ENCODE measurements at places on chromosomes 7 and 10.

- DNase-seq = no peak
These were observed 16.2 kb downstream of the CAMK2G start for GRCh38 chr10:73858013-73858708.

DNA sequence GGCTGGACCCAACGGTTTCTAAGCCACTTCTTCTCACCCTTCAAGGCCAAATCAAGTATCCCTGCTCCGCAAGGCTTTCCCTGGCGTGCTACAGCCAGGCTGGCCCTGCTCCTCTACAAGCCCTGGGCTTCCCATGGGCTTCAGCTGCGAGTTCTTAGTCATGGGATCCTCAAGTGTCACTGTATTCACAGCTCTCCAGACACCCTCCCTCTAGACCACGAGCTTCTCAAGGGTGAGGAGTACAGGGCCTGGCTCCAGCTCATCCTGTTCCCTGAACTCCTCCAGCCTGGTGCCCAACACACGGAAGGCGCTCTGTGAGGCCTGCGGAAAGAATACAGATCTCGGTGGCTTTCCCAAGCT is 38.8 kb downstream of the FAM53B start:
- DNase-seq = no peak

DNA sequence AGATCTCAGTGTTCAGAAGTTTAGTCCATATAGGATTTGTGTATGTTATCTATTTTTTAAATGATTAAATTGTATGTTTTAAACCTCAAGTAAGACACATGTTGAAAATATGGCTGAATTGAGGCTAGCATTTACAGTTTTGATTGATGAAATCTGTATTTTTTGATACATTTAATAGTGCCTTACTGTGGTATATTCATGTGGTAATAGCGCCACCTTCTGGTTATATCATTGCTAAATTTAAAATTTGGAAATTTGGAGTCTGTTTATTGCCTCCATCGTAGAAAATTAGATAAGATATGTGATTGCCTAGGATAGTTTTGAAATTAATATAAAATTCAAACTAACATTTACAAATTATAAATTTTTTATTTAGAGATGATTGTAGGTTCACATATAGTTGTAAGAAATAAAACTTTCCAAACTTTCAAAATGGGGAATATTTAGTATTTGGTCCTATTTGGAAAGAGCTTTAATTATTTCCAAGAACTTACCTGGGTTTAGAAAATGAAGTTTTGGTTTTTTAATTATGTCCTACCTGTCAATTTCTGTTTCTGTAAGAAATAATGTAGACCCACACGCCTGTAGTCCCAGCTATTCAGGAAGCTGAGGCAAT is 19.1 kb upstream of the ARMS2 start:
- DNase-seq = no peak

DNA sequence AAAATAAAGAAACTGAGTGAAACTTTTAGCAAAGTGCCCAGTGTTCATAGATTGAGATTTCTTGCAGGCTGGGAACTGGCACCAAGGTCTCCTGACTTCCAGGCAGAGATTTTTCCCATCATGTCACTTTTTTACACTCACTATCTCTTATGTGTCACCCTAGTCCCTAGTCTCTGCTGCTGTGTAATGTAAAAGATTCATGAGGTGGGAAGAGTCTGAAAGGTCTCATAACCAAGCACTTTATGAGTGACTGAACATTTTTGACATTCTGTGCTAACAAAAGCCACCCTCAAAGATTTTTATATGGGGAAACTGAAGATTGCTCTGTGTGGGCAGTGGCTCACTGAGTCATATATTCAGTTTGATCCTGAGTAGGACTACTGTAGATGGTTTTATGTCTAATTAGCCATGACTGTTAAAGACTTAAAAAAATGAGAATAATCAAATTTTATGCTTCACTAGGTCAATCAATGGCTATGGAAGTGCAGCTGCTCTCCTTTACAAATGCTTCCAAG is 900.3 kb upstream of the SORCS1 start:
- no peak for DNase-seq

DNA sequence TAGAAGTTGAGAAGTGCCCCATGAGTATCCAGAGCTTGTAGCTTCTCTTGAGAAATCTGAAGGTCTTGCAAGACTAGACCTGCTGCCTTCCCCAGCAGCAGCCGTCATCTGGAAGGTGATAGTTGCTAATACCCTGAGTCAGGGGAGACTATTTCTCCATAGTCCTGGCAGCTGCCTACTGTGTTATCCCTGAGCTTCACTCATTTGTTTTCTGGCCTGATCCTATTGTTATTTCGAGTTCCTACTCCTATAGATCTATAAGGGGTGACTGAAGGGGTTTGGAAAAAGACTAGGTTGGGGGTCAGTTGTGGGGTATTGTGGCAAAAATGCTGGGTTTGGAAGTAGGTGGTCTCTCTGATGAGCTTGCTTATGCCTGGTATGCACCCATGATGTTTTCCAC is 297.8 kb downstream of the CNTNAP2 start:
- DNase-seq = no peak

- DNase-seq = no peak
These were observed 17.1 kb downstream of the OGDHL start for GRCh38 chr10:49744924-49745605.

GRCh38 chr7:134750083-134751062 is 29.1 kb upstream of the CALD1 start:
- DNase-seq = peak; percentile 69

DNA sequence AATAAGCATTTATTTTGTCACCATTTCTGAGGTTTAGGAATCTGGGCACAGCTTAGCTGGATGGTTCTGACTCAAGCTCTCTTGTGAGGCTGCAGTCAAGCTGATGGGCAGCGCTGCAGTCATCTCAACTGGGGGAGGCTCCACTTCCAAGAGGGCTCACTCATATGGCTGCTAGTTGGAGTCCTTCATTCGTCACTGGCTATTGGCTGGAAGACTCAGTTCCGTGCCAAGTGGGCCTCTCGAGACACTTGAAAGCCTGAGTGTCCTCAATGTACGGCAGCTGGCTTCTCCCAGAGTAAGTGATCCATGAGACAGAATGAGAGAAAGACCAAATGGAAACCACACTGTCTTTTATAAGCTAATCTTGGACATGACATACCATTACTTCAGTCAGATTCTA is 21.6 kb upstream of the COL13A1 start:
- no peak for DNase-seq

GRCh38 chr7:32941181-32941580 is 16.1 kb upstream of the FKBP9 start:
- DNase-seq = no peak

- DNase-seq = no peak
These were observed 97.8 kb upstream of the SEC61G start for GRCh38 chr7:54856856-54857255.

DNA sequence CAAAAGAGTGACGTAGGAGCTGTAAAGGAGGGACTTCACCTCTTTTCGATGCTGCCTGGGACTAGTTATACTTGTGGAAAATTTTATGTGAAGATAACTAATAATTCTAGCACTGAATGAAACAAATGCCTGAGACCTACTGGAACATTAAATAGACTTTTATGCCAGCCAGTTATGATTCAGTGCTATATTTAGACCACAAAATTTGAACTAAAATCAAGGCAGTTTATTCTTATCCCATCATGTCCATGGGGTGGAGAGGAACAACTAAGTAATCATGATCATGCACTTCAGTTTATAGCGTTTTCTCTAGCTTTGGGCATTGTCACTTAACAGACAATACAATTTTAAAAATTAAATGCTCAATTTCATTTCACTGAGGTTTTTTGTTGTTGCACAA is 76.7 kb downstream of the ZEB1 start:
- no peak for DNase-seq

DNA sequence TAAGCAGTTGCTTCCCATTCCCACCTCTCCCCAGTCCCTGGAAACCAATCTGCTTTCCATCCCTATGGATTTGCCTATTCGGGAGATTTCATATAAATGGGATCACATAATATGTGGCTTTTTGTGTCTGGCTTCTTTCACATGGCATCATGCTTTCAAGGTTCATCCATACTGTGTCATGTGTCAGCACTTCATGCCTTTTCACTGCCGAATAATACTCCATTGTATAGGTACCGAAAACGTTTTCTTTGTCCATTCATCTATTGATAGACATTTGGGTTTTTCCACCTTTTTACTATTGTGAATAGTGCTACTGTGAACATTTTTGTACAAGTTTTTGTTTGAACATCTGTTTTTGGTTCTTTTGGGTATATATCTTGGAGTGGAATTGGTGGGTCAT is 12.5 kb downstream of the RBM20 start:
- DNase-seq = no peak

DNA sequence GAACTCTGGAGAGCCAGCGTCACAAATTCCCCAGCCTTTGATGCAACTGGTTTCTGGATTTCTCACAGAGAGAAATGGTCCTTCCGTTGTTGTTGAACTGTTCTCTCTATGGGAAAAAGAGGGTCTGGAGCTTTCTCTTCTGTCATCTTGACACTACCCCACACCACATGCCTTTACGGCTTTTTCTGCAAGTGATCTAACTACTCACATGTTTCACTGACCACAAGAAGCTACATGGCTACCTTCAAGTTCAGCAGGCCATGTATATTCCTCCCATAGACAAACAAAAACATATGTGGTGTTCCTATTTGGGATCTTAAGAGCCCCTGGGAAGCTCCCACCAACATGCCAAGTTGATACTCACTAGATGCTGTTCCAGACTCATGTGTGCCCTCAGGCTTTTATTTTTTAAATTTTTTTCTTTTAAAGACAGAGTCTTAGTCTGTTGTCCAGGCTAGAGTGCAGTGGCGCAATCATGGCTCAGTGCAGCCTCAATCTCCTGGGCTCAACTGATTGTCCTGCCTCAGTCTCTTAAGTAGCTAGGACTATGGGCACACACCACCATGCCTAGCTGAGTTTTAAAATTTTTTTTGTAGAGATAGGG is 72.0 kb downstream of the RNF216 start:
- no peak for DNase-seq

DNA sequence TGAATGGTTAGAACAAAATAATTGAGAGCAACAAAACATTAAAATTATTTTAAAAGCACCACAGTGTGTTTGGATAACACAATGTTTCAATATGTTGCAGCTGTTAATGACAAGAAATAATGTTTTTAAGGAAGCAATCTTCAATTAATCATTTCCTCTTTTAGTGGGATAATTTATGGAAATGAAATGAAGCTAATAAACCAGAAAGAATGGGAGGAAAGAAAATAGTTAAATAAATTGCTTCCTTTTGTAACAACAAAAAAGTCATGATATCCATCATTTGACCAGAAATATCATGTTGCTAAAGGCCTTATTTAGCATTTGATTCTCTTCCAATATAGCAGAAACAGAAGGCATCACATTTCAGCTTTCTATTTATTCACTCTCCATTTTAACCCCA is 224.5 kb downstream of the SEMA3A start:
- no peak for DNase-seq

- DNase-seq = no peak
These were observed 7.1 kb upstream of the ZNF117 start for GRCh38 chr7:64997927-64998391.

DNA sequence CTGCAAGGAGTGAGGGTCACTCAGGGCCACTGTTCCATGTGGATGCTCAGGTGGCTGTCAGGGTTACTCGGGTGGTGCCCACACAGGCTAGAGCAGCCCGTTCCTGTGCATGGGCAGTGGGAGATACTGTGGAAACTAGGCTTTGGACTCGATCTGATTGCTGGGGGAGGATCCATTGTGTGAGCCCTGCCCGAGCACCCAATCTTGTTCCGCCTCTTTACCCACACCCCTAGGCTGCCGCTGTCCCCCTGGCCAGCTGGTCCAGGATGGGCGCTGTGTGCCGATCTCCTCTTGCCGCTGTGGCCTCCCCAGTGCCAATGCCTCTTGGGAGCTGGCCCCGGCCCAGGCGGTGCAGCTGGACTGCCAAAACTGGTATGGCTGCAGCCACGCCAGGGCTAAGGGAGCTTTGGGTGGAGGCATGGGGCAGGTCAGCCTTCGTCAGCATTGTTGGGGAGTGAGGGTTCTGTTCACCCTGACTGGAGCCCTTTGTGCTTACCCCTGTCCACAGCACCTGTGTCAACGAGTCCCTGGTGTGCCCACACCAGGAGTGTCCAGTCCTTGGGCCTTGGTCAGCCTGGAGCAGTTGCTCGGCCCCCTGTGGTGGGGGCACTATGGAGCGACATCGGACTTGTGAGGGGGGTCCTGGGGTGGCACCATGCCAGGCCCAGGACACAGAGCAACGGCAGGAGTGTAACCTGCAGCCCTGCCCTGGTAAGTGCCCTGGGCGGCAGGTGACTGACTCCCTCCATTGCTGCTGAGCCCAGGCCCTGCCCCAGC is 12.4 kb upstream of the ZNF862 start:
- no peak for DNase-seq

DNA sequence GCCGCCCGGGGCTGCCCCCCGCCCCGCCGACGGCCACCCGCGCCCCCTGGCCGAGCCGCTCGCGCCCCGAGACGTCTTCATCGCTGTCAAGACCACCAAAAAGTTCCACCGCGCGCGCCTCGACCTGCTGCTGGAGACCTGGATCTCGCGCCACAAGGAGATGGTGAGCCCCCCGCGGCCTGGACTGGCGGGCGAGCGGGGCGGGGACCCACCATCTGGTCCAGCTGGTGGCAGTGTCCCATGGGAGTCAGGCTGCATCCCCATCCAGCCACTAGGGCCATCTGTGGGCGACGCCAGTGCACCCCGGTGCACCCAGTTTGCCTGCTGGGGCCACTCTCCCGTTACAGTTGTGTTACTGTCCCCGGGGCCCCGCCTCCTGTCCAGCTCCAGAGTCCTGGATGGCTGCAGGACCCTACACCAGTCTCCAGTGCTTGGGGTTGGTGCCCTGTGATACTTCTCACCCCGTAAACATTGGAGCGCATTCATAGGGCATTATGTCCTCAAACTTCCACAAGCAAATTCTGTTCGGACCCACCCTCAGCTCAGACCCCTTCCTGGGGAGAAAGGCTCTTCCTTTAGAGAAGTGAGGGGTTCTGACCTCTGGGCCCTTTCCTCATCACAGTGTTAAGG is 672 bp downstream of the LFNG start:
- DNase-seq = peak; percentile 25

GRCh38 chr7:93544691-93545090 is 29.8 kb downstream of the CALCR start:
- DNase-seq = no peak

DNA sequence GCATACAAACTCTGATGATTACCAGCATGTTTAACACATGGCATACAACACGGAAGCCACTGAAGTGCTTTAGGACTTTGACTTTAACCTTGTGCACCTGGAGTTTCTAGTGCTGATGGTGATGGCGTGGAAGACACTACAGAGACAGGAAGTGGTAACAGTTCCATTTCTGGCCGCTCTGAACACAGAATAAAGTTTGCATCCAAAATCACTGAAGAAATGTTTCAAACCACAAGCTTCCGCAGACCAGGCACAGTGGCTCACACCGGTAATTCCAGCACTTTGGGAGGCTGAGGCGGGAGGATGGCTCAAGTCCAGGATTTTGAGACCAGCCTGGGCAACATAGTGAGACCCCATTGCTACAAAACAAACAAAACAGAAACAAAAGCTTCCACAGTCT is 40.3 kb upstream of the TNPO3 start:
- no peak for DNase-seq

GRCh38 chr10:22319980-22320558 is 830 bp upstream of the BMI1 start:
- no peak for DNase-seq

- DNase-seq = no peak
These were observed 66.4 kb upstream of the SORCS1 start for GRCh38 chr10:107230887-107231286.
